ENCODE measurements at places on chromosomes 6 and 20. TPM values are rescaled to one million over a fixed set of nuclear protein-coding genes. Genes with fewer than 3 reads are reported as not detected.

Gene CASS4
- 1.4 TPM for total RNA-seq

Gene MCM8
- 2.6 TPM for total RNA-seq

Gene ANKRD6
- 6.3 TPM for total RNA-seq

Gene BPIFB4
- total RNA-seq = not detected

Gene PCSK2
- total RNA-seq = not detected

Gene CAP2
- 20.9 TPM for total RNA-seq

Gene MCCD1
- not detected for total RNA-seq

Gene SYCP2
- total RNA-seq = 0.47 TPM

Gene SLC22A1
- not detected for total RNA-seq

Gene MED20
- total RNA-seq = 15.5 TPM

Gene SLC17A4
- not detected for total RNA-seq

Gene VGLL2
- not detected for total RNA-seq

Gene LYRM4
- 23.6 TPM for total RNA-seq

Gene L3MBTL3
- 2.8 TPM for total RNA-seq

Gene BCAS1
- 0.17 TPM for total RNA-seq

Gene BPIFB3
- total RNA-seq = not detected

Gene EYS
- not detected for total RNA-seq

Measured in pericardium fibroblast (primary cell).